ENCODE measurements at places on chromosomes 4 and X.

DNA sequence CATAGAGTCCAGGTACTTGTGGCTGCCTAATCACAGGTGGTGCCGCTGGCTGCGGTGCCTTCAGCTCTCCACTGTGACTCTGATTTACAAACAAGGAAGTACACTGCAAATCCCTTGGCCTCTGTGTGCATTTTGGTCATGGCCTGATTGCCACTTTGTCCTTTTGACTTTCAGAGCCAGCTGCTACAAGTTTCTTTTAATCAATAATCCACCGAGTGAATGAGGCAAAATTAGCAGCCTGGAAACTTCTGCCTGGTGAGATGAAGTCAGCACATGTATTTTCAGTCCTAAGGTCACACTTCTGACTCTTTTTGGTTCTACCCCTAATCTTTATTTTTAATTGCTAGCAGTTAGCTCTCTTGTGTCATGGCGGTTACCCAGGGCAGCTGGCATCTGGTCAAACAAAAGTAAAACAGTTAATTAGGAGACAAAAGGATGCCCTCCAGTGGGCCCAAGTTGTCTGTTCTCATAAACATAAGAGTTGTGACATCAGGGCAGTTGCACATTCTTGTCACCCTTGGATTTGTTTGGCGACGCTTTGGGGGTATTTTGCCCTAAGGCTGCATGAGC lies 62.3 kb upstream of the LNX1 start:
- no peak for DNase-seq

DNA sequence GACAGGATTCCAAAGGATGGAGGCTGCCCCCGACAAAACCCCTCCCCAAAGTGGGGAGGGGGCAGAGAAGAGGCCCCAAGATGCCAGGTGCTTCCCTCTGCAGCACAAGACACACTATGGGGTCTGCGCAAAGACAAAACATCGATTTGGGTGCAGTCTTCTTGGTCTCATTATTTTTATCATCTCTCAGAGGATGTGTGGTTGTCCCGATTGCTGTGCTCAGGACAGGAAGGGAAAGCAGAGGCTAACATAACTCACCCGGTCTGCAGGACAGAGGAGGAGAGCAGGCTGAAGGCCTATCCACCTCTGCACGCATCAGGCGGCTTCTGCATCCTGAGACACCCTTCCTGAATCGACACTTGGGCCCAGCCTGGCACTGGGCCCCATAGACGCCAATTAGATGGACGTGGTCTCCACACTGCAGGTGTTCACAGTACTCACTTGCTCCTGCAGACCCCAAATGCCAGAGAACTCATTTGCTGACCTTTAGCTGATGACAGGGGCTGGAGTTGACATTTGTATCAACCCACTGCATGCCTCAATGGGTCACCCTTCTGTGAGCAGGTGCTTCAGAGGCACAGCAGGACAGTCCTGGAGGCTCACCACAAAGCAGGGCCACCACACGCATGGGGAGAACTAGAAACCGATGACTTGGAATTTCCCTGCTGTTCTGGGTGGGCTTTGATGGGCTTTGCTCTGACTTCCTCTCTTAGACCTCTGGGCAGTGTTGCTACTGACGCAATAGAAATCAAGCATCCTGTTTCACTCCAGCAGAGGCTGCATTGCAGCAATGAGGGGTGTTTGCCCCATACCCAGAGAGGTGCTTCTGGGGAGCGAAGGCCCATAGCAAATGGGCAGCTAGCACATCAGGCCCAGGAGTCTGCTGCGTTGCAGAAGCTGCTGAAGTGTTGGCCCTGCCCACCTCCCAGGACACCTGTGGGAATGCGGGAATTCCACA lies 96.3 kb upstream of the ENPP6 start:
- DNase-seq, result no peak

DNA sequence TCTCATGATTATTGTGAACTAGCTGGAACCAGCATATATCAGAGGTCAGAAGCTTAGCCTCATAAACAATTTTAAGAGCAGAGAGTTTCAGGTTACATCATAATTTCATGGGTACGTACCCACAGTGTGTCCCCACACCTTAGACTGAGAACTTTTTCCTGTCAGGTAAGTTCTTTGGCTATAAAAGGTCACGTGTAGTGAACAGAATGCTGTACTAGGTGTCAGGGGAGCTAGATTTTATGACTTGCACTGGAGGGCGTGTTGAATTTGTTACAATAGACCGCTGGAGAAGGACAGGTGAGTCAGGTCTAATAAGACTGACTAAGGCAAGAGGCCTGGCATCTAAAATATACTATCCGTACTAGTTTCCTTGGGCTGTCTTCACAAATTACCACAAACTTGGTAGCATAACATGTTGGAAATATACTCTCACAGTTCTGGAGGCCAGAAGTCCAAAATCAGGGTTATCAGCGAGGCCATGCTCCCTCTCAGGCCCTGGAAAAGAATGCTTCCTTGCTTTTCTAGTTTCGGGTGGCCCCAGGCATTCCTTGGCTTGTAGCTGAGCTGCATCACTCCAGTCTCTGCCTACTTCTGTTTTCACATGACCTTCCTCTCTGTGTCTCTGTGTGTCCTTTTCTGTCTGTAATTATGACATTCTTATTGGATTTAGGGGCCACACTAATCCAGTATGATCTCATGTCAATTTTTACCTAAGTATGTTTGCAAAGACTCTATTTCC lies 512.0 kb upstream of the NR3C2 start:
- DNase-seq, result no peak

DNA sequence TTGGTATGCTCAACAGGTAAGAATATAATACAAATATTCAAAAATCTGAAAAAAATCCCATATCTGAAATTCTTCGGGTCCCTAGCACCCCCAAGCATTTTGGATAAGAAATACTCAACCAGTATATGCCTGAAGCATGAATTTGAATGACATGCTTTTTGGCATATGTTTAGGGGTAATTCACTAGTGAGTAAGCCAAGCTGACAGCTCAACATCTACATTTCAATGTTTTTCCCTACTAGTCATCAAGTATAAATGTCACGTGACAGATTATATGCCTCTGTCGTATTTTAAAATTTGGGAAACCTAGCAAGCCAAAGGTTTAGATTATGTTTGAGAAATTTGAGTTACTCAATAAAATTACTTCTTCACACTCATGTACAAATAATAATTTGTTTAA lies 125.1 kb downstream of the FGF16 start:
- DNase-seq, result no peak

DNA sequence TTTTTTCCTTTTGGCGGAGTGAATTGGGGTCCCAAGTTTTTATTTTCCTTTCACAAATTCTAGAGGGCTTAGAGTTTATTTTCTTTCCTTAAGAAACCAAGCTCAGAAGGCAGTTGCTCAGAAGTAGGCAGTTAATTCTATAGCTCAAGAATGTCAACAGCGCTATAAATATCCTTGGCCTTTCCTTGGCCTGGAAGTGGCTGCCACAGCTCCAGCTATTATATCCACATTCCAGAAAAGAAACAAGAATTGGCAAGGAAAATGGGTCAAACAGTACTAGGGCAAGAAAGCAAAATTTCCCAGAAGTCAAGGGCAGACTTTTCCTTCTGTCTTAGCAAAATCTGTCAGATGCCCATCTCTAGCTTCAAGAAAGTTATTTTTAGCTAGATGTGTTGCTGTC lies 31.0 kb downstream of the SLC10A6 start:
- no peak for DNase-seq

DNA sequence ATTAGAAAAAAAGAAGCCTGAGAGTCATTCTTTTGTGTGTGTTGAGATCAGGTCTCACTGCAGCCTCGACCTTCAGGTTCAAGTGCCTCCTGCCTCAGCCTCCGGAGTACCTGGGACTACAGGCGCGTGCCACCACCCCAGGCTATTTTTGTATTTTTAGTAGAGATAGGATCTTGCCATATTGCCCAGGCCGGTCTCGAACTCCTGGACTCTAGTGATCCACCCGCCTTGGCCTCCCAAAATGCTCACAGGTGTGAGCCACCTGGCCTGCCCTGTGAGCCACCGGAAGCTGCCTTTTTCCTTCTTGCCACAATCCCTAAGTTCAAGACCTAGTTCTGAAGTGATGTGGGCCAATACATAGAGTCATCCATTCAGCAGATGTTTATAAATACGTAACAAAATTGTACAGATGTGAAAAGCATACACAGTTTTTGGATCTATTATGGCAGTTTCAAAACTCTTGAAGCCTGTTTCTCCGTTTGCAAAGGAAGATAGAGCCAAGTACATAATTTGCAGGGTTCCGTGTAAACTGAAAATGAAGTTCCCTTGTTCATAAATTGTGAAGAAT lies 536 bp upstream of the CTSO start:
- DNase-seq, result no peak

GRCh38 chr4:19735012-19735411 lies 516.7 kb upstream of the SLIT2 start:
- DNase-seq, result no peak

GRCh38 chr4:15515106-15515505 lies 45.4 kb downstream of the CC2D2A start:
- no peak for DNase-seq

- DNase-seq, result no peak
Measured at GRCh38 chr4:8577972-8578371, 2.2 kb upstream of the GPR78 start.

GRCh38 chrX:123060986-123061385 lies 123.1 kb upstream of the GRIA3 start:
- no peak for DNase-seq

GRCh38 chrX:40291553-40291952 lies 193.8 kb upstream of the BCOR start:
- DNase-seq, result no peak

- no peak for DNase-seq
Measured at GRCh38 chr4:159269956-159270355, 167.1 kb downstream of the RAPGEF2 start.

DNA sequence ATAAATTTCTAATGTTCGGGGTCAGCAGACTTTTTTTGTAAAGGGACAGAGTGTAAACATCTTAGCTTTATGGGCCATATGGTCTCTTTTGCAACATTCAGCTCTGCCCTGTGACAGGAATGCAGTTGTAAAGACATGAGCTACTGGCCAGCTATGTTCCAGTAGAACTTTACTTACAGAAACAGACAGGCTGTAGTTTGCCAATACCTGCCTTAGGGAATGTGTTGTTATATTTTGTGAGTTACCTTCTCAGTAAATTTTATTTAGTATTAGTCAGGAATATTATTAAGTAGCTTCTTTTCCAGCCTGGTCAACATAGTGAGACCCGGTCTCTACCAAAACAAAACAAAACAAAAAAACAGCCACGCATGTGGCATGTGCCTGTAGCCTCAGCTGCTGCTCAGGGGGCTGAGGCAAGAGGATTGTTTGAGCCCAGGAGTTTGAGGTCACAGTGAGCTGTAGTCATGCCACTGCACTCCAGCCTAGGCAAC lies 48.7 kb downstream of the HTT start:
- DNase-seq, result no peak

DNA sequence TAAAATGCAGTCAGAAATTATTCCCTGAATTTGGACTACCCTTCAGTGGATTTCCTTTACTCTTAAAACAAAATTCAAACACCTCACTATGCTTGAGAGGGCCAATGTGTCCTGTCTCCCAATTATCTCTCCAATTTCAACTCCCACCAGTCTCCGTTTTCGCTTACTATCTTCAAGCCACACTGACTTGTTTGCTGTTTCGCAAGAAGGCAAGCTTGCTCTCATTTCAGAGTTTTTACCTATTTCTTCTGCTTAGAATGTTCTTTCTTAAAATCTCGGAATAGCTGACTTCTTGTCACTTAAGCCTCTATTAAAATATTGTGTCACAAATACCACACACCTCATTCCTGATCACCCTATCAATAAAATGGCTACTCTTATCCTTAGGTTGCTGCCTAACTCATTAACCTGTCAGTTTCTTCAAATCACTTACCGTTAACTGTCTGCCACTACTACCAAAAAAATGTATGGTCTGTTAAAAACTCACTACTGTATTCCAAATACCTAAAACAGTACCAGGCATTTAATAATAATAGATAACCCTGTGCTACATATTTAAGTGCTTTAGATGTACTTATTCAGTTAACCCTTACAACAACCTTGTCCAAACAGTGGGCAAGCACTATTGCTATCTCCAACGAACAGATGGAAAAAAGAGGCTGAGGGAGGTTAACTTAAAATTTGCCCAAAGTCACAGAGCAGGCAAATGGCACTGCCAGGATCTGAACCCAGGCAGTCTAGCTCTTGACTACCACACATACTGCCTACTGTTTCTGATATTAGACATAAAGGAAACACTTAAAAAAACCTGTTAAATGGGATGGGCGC lies 2.9 kb downstream of the UBA6 start:
- no peak for DNase-seq

DNA sequence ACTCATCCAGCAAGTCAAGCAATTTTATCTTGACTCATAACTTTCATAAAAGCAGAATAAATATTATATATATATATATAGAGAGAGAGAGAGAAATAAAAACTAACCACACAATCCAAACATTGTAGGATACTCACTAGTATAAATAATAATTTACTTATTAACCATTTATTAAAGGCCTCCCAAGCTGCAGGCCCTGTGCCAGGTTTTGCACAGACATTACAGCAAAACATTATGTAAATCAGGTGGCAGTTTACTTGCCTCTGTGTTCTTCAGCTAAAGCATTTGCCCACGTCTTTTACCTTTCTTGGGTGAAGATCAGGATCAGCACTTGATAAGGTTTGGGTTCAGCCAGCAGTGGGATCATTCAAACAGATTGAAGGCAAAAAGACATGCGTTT lies 75.6 kb downstream of the CLDN22 start:
- no peak for DNase-seq

GRCh38 chr4:107299646-107300045 lies 263.5 kb upstream of the DKK2 start:
- DNase-seq, result no peak

- DNase-seq, result no peak
Measured at GRCh38 chr4:165563851-165564250, 185.0 kb downstream of the CPE start.

- no peak for DNase-seq
Measured at GRCh38 chr4:108775921-108776320, 13.1 kb upstream of the ETNPPL start.

GRCh38 chrX:10474510-10474909 lies 145.9 kb downstream of the MID1 start:
- DNase-seq, result no peak

DNA sequence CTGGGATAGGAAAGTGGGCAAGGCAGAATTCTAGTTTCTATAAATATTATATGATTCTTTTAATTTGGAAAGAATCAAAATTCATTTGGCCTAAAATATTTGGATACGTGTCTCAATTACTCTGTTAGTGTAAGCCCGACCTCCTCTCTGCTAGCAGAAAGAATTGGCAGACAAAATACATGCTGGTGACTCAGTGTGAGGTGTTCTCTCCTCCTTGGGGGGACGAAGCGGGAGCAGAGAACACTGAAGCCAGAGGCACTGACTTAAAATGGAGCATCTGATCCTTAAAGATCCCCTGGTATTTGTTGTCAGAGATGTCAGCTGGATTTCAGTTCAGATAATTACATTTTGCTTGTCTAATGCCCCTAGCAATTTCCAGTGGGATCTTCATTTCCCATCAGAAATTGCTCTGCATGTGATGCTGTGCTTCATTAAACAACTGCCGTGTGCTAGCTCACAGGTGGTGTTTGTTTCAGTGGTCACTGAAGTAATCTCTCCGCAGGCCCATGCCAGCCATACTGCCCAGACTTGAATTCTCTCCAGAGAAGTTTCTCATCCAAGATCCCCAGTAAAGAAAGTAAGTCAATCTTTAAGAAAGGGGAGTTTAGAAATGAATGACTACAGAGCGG lies 188.7 kb upstream of the TLL1 start:
- DNase-seq, result no peak

All from CD4-positive, alpha-beta T cell treated with Interleukin-12 subunit alpha and Interleukin-12 subunit beta, for 1 hour (primary cell).